HuH-7 (cell line): ENCODE measurements at places on chromosomes 13 and 19.

DNA sequence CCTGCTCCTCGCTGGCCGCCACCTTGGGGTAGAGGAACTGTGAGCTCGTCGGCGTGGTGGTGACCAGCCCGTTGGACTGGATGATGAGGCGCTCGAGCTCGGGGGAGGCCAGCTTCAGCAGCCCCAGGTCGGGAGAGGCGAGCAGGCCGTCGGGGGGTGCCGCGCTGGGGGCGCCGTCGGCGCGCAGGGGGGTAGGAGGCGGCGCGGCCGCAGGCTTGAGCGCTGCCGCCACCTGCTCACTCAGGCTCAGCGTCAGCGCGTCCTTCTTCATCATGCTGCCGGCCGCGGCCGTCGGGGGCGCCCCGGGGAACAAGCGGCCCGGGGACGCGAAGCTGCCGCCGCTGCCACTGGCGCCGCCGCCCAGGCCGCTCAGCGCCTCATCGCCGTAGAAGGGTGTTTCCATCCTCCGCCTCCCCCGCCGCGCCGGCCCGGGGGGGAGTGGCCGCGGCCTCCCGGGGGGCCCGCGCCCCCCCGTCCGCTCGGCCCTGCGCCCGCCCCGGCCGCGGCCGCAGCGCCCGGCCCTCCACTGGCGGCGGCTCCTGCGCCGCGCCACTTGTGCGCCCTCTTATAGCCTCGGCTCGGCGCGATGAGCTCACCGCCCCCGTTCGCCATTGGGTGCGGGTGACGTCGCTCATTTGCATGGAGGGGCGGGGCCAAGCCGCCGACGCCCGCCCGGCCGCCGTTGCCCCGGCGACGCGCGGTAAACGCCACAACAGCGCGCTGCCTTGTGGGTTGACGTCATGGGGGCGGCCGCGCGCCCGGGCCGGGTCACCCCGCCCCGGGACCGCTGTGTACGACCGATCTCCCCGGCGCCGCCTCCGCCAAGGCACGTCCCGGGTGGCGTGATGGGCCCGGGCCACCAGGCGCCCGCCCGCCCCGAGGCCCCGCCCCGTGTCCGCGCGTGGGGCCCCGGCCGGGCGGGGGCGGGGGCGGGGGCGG, at the start of gene JUND:
TSS of gene JUND (minus strand) at position 541 of the 939 bp plus-strand sequence. CDS start at position 403, 138 bp downstream.
- peak; percentile 85 for DNase-seq

DNA sequence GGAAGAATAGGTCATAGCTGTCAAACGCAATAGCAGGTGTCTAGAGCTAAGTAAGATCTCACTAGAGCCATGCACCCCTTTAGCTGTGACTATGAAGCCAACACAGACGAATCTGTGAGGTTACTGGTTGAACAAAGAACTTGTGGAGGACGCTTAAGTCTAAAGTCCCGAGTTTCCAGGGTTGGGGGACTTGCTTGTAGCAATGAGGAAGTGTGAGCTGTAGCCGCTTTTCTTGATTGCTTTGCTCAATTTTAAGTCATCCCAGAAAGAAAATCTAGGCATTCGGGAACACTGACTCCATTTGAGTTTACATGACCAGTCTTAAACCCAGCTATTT, 1.6 kb downstream of the GPC5 start:
- DNase-seq, result no peak

GRCh38 chr19:56258272-56258671, 14.3 kb upstream of the EDDM13 start:
- DNase-seq, result no peak

DNA sequence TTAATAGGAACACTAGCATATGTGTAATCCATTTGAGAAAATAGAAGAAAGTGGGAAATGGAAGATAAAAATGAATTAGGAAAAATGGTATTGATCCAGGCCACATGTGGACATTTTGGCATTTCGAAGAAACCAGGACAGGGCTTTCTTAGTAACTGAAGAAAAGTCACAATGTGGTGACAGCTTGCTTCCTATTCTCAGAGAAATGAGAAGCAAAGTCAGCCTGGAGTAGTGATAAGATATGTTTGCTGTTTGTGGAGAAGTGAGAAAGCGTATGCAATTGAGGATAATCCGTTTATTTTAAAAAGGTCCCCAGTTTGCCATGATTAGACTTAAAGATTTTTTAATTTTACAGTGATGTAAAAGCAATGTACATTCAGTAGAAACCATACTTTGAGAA, 127.9 kb downstream of the SLITRK6 start:
- no peak for DNase-seq

DNA sequence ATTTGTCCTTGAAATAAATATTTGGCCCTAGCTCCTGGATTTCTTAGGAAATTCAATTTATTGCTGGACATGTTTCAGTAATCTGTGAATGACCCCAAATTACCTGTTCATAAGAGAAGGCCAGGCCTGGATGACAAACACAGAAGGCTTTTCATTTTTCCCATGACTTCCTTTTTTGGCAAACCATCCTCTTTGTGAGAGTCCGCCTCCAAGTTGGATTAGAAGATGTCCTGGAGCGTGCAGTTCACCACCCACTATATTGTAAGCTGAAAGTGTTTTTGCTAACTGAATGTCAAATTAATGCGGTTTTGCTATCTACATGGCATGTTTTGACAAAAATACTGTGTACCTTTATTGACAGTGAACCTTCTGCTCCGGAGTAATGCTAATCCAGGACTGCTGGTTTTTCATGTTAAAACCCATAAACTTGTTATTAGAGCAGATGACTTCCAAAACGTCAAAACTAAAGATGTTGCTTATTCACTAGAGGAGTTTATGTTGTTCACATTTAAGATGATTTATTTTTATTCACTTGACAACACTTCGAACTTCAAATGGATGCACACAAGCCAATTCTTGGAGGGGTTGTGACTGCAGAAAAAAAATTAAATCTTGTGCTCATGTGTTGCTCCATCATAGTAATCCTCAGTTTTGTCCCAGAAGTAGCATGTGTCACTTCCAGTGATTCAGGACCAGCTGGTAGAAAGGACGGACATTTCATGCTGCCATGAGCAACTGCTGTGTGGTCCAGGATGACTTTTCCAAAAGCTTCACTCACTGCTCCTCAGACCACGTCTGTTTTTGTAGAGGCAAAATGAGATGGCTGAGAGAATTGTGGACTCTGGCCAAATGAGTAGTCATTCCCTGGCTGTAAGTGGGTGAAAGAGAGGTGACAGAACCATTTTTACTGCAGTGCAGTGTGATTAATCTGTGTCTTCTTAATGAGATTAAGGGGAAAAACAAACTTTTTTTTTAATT, 71.0 kb downstream of the ITGBL1 start:
- no peak for DNase-seq

DNA sequence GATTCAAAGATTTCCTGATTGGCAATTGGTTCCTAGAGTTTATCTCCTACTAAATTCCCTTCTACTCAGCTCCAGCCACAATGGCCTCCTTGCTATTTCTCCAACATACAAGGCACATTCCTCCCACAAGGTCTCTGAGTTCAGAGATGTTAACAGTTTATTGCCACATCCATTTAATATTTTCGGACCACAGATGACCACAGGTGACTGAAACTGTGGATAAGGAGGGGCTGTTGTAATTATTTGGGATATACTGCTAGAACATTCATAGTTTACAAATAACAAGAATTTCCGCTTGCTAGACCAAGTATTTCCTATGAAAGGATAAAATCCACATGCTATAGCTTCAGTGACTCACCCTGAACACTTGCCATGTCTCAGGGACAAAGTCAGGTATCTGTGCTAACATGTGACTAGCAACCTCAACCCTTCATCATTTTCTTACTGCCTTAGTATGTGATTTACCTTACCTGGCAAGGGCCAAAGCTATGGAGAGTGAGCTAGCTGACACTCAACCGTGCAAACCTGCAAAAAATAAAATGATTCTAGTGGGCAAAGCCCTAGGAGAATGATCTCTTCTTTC, 117.7 kb downstream of the TBC1D4 start:
- DNase-seq, result no peak

DNA sequence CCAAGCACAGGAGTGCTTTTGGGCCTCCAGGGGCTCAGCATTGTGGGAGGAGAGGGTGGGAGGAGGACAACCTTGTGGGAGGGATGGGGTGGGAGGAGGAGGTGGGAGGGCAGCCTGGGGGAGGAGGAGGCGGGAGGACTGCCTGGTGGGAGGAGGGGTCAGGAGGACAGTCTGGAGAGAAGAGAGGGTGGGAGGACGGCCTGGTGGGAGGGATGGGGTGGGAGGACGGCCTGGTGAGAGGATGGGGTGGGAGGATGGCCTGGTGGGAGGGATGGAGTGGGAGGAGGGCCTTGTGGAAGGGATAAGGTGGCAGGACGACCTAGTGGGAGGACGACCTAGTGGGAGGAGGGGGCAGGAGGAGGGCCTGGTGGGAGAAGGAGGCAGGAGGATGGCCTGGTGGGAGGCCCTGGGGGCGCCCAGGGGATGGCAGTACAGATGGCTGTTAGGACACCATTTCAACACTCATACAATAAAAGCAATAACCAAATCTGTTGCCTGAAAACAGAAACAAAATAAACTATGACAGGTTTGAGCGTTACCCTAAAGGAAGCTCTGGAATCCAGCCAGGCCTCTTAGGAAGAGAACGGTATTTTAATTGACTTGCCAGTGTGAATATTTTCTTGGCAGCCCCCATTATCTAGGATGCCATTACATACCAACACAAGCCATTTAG, 63.7 kb downstream of the CRYL1 start:
- no peak for DNase-seq

GRCh38 chr19:39411081-39411831, 1.2 kb upstream of the PLEKHG2 start:
- peak; percentile 84 for DNase-seq

GRCh38 chr19:46661735-46662592, 982 bp upstream of the DACT3 start:
- peak; percentile 80 for DNase-seq

DNA sequence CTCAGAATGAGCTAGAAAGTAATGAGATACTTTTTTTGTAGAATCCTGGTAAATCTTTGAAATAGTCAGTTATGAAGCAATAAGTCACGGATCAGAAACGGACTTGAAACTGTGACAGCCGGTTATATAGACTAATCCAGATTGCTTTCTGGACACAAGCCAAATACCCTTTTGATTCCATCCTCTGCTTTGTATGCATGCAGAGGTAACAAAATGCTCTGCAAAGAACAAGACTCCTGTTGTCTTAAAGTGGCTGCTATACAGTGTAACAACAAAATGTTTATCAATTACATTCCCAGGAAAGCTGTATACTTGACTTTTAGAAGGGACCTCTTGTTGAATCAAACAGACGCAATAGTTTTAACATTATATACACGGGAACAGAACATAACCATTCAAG, 66.5 kb upstream of the STARD13 start:
- no peak for DNase-seq

DNA sequence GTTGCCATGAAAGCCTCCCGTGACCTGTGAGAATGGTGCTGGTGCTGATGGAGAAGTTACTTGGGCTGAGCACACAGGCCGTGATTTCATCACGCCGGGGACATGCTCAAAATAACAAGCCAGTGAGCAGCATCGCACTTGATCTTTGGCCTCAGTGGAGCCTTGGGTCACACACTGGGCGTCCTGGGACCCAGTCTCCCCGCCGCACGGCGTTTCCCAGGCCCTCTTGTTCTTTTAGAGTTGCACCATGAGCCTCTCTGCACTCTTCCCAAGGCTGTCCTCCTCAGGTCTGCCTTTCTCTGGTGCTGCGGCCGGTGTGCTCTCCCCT, 9.5 kb upstream of the NDUFS7 start:
- DNase-seq, result no peak

- DNase-seq, result peak; percentile 30
Measured at GRCh38 chr13:50521831-50522149, 321.7 kb downstream of the DLEU7 start.

GRCh38 chr19:36215276-36216123, 594 bp downstream of the ZNF146 start:
- no peak for DNase-seq

DNA sequence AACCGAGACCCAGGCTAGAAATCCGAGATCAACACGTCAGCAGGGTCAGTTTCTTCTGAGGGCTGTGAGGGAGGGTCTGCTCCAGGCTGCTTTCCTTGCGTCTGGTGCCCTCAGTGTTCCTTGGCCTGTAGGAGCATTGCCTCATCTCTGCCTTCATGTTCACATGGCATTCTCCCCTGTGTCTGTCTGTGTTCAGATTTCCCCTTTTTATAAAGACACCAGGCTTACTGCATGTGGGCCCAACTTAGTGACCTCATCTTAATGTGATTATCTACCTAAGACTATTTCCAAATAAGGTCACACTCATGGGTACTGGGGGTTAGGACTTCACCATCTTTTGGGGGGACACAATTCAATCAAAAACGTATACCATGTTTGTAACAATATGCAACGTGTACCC, 57.2 kb upstream of the C1QTNF9 start:
- DNase-seq, result no peak

- DNase-seq, result no peak
Measured at GRCh38 chr13:110812869-110813645, 99.6 kb downstream of the ING1 start.

DNA sequence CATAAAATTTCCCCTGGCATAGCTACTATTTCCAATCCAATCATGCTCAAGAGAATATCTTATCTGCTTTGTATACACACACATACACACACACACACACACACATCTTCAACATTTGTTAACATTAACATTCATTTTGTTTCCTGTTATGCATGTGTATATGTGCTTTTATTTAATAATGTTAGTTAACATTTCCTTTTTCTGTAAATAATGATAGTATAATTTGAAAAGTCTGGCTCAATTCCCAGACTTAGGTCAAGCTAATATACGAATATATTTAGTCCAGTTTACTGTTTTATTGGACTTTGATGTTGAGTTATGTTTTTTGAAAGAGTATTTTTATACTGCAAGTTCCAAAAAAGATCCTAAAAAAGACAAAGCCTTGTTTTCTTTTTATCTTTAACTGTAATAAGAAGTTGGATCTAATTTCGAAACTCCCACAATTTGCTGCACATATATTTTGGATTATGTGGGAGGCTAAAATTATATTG, 1072.4 kb downstream of the EFNB2 start:
- no peak for DNase-seq

DNA sequence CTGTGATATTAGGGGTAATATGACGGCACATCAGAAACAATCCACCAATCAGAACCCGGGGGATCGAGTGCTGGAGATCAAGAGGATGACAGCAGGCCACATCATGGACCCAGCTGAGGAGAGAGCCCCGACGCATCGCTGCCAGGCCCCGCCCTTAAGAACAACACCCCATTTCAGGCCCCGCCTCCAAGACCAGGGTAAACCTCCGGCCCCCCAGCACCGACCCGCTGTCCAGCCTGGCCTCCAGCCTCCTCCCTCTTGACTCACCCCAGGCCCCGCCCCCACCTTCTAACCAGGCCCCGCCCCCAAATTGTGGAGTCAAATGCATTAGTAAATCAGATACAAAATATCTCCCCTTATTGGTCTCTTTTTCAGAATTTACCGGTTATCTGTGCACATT, 4.7 kb upstream of the ZNF611 start:
- DNase-seq, result no peak

- no peak for DNase-seq
Measured at GRCh38 chr13:113905018-113905417, 41.1 kb upstream of the GAS6 start.

GRCh38 chr13:112776971-112777370, 87.1 kb downstream of the ATP11A start:
- DNase-seq, result no peak

DNA sequence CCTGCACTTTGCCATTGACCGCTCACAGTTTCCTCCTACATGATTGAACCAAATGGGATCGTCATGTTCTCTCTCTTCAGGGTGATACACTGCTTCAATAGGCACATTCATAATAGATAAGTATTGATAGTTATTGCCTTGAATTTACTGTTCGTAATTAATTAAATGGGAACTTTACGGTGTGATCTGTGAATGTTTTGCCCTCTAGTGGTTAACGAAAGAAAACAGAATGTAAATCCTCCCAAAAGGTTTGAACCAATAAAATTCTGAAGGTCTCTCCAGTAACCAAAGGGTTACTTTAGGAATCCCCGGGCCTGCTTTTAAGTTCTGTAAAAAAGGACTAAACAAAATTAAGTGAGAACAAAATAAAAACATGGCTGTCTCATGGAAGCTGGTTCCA, 389.3 kb downstream of the DACH1 start:
- DNase-seq, result no peak
